ENCODE measurements at places on chromosomes 11 and 22.
A peak's percentile ranks its signal among the peaks of the same experiment; 100 is the strongest.

DNA sequence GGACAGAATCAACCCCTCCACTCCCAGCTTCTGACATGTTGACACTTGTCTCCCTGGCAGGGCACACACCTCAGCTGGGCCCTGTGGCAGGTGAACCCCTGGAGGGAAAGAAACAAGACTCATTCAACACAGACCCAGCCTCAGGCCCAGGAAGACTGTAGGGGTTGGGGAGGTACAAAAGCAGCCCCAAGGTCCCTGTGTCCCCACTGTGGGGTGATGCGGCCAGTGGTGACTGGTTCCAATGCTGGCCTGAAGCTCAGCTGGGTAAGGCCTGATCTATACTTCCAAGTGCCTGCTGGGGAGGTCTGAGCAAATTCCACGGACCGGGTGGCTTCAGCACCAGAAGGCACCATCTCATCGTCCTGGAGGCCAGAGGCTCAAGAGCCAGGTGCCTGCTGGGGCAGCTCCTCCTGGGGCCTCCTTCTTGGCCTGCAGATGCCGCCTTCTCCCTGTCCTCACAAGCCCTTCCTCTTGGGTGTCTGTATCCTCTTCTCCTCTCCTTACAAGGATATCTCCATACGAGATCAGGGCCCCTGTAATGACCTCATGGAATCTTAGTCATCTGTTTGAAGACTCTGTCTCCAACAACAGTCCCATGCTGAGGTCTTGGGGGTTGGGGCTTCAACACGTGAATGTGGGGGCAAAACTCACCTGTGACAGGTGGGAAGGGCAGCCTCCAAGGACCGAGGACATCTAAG lies 1492.1 kb downstream of the BRD1 start:
- ATAC-seq, result no peak

DNA sequence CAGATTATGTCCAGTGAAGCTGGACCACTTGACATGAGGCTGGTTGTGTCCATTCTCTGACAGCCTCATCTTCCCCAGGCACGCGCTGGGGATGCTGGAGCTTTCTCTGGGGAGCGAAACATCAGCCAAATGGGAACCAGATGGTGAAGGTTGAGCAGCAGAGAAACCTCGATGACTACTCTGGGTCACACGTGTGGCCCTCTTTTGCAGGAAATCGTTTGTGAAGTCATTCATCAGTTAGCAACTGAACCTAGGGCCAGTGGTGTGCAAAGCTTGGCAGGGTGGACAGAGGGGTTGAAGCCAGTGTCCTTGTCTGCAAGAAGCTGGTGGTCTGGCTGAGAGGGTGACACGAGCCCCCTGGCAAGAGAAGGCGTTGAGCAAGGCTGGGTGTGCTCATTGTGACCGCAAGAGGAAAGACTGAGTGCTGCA lies 109.8 kb downstream of the ZBTB16 start:
- peak; percentile 54 for ATAC-seq

DNA sequence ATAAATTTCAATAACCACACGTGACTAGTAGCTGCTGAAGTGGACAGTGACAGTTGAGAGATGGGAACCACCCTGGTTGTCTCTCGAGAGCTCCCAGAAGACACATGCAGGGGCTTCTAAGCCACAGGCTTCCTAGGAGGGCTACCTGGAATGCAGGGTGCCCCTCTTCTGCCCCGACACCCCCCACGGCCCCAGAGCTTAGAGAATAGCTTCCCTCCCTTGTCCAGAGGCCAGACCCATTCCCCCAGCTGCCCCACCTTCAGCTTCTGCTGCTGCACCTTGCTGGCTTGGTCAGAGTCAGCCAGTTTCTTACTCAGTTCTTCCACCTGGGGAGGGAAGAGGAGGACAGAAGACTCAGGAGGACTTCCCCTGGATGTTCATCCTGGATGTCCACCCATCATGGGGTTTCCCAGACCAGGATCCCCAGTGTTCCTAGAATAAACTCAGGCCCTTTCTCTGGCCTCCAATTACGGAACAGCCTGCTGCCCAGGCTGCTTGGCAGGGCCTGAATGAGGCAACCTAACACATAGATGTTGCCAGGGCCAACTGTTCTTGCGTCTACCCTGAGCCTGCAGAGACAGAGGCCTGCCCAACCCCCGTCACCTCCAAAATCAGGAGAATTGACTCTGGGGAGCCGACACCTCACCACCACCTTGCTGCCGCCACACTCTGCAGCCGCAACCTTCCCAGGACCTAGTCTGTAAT lies 12.0 kb downstream of the IL18BP start:
- ATAC-seq, result no peak

GRCh38 chr11:46047520-46047919 lies 73.7 kb downstream of the PHF21A start:
- no peak for ATAC-seq

- no peak for ATAC-seq
These were observed 903.7 kb downstream of the FAM181B start for GRCh38 chr11:81829976-81830375.

- peak; percentile 4 for ATAC-seq
These were observed 20.9 kb downstream of the PRG3 start for GRCh38 chr11:57359896-57360690.

DNA sequence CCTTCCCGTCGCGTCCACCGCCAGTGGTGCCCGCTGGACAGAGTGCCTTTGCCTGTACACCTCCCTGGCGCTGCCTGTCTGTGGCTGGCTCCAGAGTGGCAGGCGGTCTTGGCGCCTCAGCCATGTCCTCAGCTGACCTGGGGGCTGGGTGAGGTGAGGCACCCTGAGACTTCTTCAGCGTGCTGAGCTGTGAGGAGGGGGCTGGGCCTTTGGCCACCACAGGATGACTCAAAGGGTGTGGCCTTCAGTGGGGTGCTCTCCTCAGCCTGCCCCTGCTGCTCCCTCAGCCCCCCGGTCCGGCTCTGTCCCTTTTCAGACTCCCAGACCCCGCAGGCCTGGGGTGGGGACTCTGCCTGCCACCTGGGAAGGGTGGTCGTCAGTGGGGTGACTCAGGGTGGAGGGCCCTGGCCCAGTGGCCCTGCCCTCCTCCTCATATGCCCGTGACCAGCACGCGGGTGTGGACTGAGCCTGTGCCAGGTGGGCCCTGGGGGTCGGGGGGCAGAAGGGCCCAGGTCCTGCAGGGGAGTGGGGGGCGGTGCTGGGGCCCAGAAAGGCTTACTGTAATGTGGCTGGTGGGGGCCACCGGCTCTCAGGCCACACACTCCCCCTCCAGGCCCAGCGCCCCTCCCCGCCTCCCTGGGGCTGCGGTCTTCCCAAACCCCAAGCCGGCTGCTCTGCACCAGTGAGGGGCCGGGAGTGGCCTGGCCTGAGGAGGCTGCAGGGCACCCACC lies 15.9 kb downstream of the CRELD2 start:
- ATAC-seq, result no peak

- no peak for ATAC-seq
These were observed 240.8 kb downstream of the BRD1 start for GRCh38 chr22:49586873-49587272.

GRCh38 chr22:25746012-25746373 lies 4.0 kb downstream of the MYO18B start:
- ATAC-seq, result no peak

GRCh38 chr11:16788141-16789062 lies 50.0 kb downstream of the C11orf58 start:
- ATAC-seq, result peak; percentile 38

DNA sequence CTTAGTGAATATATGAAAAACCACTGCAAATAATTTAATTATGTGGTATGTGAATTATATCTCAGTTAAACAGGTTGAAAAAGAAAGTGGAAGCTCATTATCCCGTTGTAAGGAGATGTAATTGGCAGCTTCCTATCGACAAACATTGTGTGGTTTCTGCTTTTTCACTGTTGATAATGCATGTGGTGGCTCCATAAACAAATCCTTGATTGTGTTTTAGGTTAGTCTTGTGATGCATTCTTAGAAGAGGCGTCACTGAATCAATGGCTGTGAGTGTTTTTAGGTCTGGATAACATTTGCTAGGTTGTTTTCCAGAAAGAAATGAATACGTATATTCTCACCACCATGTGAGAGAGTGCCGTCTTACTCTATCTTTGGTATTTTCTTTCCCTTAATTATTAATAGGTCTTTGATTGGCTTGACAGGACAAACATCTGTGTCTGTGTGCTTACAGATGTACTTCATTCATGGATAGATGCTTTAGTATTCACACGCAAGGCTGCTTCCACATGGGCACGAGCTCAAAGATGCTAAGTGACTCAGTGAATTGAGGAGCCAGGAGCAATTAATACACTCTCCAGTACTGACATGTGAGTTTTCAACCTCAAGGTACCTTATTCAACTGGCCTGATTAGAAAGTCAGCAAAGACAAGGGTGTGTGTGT lies 166.7 kb downstream of the TBC1D22A start:
- no peak for ATAC-seq

GRCh38 chr11:44018829-44019228 lies 29.0 kb upstream of the ACCSL start:
- no peak for ATAC-seq

DNA sequence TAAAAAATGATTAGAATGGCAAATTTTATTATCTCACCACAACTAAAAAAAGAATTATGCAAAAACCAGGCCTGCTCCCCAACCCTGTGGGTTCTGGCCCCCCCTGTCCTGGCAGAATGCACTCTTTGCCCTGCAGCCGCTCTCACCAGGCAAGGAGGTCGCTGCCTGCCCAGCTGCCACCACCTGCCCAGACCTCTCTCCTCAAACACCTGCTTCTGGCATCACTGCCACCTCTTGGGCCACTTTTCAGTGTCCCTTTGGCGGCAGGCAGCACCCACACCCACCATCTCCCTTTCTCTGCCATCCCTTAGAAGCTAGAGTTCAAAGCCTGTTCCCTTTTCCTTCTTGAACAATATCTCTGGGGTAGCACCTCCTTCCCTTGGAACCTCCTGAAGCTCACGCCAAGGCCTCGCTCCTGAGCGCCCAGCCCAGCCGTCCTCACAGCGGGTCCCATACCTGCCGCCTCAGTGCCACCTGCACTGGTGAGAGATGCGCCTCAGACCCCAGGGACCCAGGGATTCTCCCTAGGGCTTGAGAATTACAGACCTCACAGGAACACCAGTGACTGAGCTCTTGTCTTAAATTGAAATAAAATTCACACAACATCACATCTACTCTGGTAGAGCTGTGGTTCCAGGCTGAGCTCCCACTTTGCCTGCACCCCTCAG lies 44.6 kb downstream of the SGSM3 start:
- ATAC-seq, result no peak

GRCh38 chr11:64864135-64864472 lies 14.3 kb downstream of the EHD1 start:
- peak; percentile 1 for ATAC-seq

DNA sequence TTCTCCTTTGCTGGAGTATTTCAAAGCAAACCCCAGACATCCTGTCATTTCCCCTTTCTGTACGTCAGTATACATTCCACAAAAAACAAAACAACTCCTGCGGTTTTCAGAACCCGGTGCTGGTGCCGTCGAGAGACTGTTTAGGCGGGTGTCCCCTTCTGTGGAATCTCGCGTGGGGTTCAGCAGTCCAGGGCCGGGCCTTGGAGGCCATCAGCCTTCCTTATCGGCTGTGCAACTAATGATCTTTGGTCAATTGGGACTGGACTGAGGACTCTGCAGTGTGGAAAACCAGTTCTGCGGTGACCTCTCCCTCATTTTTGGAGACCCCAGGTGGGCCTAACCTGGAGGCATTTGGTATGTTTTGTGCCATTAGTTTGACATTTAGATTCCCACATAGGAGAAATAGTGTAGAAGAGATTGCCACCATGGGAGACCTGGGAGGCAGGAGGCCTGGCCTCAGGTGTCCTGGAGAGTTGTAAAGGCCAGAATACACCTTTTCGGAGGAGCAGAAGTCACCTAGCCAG lies 84.4 kb downstream of the TBC1D22A start:
- ATAC-seq, result no peak

- ATAC-seq, result peak; percentile 34
These were observed 6.2 kb downstream of the ZDHHC8 start for GRCh38 chr22:20137671-20138416.

- no peak for ATAC-seq
These were observed 29.8 kb upstream of the CHRM4 start for GRCh38 chr11:46421257-46421880.

DNA sequence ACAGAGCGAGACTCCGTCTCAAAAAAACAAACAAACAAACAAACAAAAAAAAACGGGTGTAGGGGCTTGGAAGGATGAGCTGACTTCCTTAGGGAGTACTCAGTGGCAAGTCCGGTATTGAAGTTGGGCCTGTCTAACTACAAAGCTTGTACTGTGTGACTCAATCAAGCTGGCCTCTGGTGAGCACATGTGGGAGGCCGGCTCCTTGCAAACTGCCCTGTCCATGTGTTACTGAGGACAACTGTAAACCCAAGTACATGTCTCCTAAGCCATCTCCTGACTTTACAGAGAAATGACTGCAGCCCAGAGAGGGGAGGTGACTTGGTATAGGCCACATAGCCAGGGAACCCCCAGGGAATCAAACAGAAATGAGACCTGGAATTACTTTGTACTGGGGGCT lies 11.6 kb downstream of the RIBC2 start:
- ATAC-seq, result no peak

DNA sequence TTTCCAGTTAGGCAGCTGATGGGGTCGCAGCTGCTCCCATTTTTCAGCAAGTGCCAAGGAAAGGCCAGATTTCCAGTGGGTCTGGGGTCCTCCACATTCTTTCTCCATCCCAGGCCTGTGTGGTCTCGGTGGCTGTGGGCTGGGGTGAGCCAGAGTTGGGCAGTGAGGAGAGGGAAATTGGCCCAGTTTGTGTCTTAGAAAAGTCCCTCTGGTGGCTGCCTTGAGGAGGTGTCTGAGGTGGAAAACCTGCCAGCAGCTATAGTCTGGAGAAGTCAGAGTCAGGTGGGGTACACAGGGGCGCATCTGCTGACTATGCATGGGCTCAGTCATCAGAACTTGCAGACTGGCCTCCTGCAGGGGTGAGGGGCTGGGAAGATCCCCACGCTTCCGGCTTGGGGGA lies 30.5 kb downstream of the MRGPRD start:
- ATAC-seq, result no peak
